ENCODE measurements at places on chromosomes 3 and 15. TPM values are rescaled to one million over a fixed set of nuclear protein-coding genes. Genes with fewer than 3 reads are reported as not detected.
A peak's percentile ranks its signal among the peaks of the same experiment; 100 is the strongest.

The KCNH8 gene
- total RNA-seq: not detected

The CHSY1 gene
- total RNA-seq: 10.9 TPM

The AP2M1 gene
- total RNA-seq: 90.7 TPM

The SERPINI1 gene
- total RNA-seq: 0.44 TPM

The CLDN11 gene
- 1.4 TPM for total RNA-seq

DNA sequence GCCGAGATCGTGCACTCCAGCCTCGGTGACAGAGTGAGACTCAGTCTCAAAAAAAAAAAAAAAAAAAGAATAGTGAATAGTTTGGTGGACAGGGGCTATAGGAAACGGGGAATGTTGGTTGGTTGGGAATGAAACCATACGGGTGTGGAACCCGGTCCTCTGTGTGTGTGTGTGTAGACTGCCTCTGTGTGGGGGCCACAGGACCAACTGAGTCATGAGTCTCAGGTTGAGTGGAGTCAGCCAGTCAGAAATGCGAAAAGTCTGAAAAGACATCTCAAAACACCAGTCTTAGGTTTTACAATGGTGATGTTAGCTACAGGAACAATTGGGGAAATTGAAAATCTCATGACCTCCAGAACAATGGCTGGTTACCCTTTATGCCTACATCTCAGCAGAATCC lies 44.5 kb downstream of the ZDHHC19 start:
- no peaks in the 10 kb centered on the region for H3K27me3 ChIP-seq
- no peaks in the 10 kb centered on the region for H3K36me3 ChIP-seq
- H3K4me1 ChIP-seq: no peaks in the 10 kb centered on the region
- no peak overlapping the region for H3K27ac ChIP-seq

DNA sequence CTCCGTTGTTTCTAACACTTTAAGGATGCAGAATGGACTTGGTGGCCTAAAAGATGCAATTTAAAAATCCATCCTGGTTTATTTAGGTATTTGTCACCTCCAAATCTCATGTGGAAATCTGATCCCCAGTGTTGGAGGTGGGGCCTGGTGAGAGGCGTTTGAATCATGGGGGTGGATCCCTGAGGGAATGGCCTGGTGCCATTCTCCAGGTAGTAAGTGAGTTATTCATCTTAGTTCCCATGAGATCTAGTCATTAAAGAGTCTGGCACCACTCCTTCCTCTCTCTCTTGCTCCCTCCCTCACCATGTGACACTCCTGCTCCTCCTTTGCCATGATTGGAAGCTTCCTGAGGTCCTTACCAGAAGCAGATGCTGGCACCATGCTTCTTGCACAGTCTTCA lies 339.1 kb downstream of the NTRK3 start:
- H3K36me3 ChIP-seq: no peaks in the 10 kb centered on the region
- no peaks in the 10 kb centered on the region for H3K27me3 ChIP-seq
- H3K4me1 ChIP-seq: no peaks in the 10 kb centered on the region
- H3K4me3 ChIP-seq: no peak overlapping the region
- H3K27ac ChIP-seq: no peak overlapping the region

DNA sequence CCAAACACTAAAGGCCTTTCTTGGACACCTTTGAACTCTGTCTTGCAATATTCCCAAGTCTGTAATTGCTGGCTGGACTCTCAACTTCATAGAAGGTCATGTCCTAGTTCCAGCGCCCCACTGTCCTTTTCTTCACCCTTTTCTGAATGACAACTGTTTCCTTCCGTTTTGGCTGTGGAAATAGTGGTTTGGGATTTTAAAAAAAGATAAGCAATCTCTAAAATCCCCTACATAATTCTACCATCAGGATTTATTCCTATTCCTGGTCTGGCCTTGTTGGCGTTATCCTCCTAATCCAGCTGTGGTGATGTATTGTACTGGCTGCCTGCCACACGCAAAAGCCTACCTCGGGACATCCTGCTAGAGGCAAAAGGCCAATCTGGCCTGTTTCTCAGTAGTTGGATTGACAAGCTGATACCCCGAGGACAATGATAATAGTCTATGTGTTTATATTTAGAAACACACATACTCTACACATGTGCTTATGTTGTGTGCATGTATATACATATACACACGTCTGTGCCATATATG lies 440.3 kb upstream of the DPH6 start:
- no peaks in the 10 kb centered on the region for H3K36me3 ChIP-seq
- no peaks in the 10 kb centered on the region for H3K27me3 ChIP-seq
- peak; percentile 26 for DNase-seq
- H3K27ac ChIP-seq: no peak overlapping the region

- H3K27me3 ChIP-seq: no peaks in the 10 kb centered on the region
- no peak overlapping the region for H3K27ac ChIP-seq
- H3K36me3 ChIP-seq: no peaks in the 10 kb centered on the region
- DNase-seq: no peak
Measured at GRCh38 chr3:8182904-8183303, 318.7 kb upstream of the LMCD1 start.

DNA sequence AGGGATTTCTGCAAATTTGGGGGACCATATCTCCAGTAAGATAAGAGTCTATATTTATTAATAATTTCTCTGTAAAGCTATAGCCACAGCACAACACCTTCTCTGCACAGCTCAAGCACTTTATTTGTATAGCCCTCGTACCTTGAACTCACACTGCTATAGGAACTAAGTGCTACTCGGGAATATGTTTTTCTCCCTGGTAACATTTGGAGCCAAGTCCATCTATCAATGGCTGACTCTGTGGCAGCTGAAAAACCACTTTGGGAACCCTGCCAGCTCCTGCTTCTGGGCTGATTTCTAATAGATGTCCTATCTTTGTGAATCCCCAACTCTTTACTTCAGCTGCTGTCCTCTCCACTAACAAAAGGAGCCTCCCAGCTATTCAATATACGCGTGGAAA lies 298.5 kb downstream of the GBE1 start:
- no peaks in the 10 kb centered on the region for H3K4me1 ChIP-seq
- H3K27ac ChIP-seq: no peak overlapping the region
- no peak for DNase-seq
- H3K36me3 ChIP-seq: no peaks in the 10 kb centered on the region

DNA sequence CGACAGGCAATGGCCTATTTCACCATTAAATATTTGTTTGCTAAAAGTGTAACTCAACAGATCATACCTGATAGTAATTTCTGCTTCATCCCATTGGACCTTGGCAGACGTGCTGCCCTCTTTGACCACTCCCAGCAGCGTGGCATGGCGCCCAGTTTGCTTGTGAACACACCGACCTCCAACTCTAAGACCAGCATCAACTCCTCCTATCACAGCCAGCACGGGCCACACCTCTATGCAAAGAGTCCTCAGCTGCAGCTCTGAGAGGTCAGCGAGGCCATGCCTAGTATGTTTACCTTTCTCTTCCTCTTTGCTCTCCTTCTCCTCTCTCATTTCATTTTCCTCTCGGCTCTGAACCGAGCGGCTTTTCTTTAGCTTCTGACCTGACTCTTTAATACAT lies 80.6 kb downstream of the FBXL22 start:
- peaks cover 41% of the 10 kb centered on the region for H3K36me3 ChIP-seq
- no peak overlapping the region for H3K4me3 ChIP-seq
- no peak overlapping the region for H3K27ac ChIP-seq
- no peaks in the 10 kb centered on the region for H3K27me3 ChIP-seq
- H3K4me1 ChIP-seq: no peaks in the 10 kb centered on the region
- peak; percentile 97 for DNase-seq

DNA sequence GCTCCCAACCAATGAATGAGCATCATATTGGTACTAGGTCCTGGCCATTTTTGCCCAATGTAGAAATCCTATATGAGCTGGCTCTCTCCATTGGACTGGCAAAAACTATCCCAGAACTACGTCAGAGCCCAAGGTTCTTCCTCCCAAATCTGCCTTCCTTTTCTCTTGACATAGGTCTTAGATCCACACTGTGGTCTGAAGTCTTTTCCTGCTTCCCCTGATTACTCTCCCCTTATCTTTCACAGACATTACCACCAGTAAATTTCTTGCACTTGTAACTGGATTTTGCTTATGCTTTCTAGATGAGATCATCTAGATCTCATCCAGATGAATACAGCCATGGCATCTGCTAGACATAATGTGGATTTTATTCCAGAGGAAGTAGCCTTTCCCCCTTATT lies 141.2 kb upstream of the GADL1 start:
- no peak overlapping the region for H3K27ac ChIP-seq
- no peak overlapping the region for H3K4me3 ChIP-seq
- H3K4me1 ChIP-seq: no peaks in the 10 kb centered on the region
- H3K27me3 ChIP-seq: no peaks in the 10 kb centered on the region

- H3K4me3 ChIP-seq: no peak overlapping the region
- no peak for DNase-seq
- H3K27me3 ChIP-seq: no peaks in the 10 kb centered on the region
- H3K27ac ChIP-seq: no peak overlapping the region
- no peaks in the 10 kb centered on the region for H3K4me1 ChIP-seq
Measured at GRCh38 chr15:60428935-60429334, 31.1 kb upstream of the ANXA2 start.

- H3K27me3 ChIP-seq: no peaks in the 10 kb centered on the region
- H3K36me3 ChIP-seq: no peaks in the 10 kb centered on the region
- H3K4me1 ChIP-seq: no peaks in the 10 kb centered on the region
- H3K4me3 ChIP-seq: no peak overlapping the region
Measured at GRCh38 chr3:36969540-36970432, 23.1 kb downstream of the EPM2AIP1 start.

DNA sequence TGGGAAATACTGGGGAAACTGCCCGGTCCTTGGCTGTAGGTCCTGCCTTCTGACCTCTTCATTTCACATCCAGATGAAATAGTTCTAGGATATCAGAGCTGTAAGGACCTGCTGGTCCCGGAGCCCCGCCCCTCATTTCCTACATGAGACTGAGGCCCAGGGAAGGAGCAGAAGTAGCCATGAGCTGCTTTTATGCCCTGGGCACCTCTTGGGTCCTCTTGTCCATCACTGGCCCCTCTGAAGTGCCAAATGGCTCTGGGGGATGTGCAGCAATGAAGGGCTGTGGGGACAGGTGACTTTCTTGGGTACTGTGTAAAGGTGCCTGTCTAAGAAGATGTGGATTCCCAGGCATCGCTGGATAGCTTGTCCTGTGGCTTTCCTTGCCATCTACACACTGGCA lies 40.3 kb upstream of the ESYT3 start:
- H3K4me3 ChIP-seq: no peak overlapping the region
- H3K4me1 ChIP-seq: peaks cover 6% of the 10 kb centered on the region
- no peaks in the 10 kb centered on the region for H3K27me3 ChIP-seq
- H3K36me3 ChIP-seq: no peaks in the 10 kb centered on the region

DNA sequence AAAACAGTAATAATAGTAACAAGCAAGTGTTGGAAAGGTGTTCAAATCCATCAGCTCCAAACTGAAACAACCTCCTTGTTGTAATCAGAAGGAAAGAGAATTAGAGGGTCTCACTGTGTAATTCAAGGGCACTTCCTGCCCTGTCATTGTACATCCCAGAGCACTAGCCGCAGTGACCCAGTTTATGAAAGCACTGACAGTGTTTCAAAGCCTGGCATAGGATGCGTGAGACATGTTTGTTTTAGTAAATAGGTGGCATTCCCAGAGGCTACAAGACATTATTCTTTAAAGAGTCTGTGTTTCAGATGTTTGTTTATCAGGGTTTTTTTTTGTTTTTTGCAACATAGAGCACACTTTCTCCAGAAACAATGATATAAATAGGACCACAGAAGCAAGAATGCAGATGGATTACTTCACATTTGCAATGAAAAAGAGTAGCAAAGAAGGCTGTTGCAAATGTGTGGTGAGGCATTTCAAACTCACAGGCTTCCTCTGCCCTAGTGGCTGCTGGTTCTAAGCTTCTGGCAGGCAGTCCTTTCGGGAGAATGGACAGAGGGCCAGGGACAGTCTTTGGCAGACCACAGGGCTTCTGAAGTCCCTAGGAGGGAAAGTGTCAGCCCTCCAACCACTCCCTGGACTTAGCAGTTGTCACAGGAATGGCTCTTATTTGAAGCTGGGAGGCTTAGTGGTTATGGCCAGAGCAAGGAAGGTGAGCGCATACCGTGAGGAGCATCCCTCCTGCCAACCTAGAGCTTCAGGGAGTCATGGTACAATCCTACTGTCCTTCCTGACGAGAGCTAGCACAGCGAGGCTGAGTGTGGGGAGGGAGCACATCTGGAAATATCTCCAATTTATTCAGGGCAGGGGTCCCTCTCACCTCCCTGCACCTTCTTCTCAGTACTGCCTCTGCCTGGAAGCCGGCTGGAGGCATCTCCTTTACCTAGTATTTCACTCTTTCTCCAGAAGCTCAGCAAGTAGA lies 31.4 kb upstream of the TIPARP start:
- no peak overlapping the region for H3K4me3 ChIP-seq
- H3K27ac ChIP-seq: no peak overlapping the region
- no peaks in the 10 kb centered on the region for H3K27me3 ChIP-seq
- H3K36me3 ChIP-seq: no peaks in the 10 kb centered on the region

DNA sequence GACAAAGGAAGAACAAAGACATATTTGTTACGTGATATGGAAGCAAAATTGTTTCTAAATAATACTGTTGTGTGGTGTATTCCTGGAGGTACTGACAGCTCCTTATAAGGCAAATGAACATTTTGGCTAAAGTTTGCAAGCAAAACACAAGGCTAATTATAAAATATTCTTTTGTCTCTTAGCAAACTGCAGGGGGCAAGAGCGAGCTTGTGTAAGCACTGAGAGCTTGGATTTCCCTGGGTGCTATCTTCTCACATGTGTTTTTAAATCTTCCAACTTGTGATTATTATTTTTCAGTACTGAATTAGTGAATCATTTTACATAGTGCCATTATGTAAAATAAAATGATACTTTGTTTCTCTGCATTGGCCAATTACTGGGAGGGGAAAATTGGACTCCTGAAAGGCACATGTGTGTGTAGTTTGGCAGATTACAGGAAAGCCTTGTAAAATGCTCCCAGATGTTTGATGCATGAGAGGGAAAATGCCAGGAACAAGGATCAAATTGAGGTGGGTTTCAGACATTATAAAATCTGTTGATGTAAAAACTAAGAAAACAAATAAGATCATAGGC lies 611.5 kb downstream of the AGBL1 start:
- H3K27me3 ChIP-seq: no peaks in the 10 kb centered on the region
- H3K36me3 ChIP-seq: no peaks in the 10 kb centered on the region
- H3K4me3 ChIP-seq: no peak overlapping the region
- no peak overlapping the region for H3K27ac ChIP-seq

DNA sequence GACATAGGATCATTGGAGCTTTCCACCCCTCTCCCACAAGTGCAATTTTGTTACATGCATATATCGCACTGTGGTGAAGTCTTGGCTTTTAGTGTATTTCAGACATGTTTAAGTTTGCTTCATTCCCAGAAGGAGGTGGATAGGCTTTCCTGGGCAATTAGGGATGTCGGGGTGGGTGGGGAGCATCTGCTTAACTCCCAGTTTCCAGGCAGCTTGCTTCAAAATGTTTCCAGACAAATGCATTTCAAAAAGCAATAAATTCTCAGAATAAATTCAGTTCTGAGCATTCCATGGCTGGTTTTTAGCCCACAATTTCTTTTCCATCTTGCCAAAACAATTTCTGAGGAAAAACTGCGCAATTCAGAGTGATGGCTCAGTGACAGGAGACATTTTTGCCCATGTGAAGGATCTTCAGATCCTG lies 227.7 kb upstream of the ZPLD1 start:
- H3K4me3 ChIP-seq: no peak overlapping the region
- DNase-seq: no peak
- no peaks in the 10 kb centered on the region for H3K36me3 ChIP-seq
- no peaks in the 10 kb centered on the region for H3K4me1 ChIP-seq

Measured in right lobe of liver (tissue), 6 donors.